NCI-H748 treated with DMSO at 0.1 percent for 48 hours (cell line): ENCODE measurements at places on chromosomes 11 and 22.

DNA sequence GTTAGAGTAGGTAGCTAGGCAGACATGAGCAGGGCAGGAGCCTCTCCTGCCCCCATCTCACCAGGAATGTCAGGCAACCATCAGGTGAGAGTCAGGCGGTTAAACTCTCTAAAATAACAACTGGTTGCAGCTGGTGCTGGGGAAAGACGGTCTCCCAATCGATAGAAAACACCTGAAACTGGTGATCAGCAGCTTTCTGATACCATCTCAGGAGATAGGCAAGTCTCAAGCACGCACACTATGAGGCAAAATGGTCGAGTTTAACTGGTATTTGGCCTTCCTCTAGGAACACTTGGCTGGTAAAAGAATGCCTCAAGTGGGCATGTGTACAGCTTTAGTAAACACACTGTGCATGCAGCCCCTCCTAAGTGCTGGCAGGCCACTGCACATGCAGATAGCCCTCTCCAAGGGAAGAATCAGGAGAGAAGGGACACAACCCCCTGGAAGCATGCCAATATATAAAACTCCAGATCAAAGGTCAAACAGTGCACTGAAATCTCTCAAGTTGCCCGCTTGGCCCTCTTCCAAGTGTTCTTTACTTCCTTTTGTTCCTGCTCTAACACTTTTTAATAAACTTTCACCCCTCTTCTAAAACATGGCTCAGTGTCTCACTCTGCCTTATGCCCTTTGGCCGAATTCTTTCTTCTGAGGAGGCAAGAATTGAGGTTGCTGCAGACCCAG is 88.7 kb downstream of the USP35 start:
- DNase-seq, result no peak

GRCh38 chr11:26234451-26234850 is 97.5 kb upstream of the ANO3 start:
- no peak for DNase-seq

GRCh38 chr11:103637295-103637694 is 399.1 kb upstream of the DDI1 start:
- DNase-seq, result no peak

DNA sequence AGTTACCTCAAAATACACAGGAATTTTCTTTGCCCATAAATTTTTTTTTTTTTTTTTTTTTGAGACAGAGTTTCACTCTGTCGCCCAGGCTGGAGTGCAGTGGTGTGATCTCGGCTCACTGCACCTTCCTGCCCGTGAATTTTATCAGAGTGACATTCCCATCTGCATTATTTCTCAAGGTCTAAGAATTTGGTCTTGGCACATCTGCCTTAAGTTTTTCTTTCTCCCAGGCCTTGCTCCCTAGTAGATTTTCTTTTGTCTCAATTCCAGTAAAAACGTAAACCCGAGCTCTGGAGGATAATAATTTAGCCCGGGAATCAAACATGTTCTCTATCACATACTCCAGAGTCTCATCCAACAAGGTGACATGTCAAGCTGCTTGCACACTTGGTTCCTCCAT is 12.4 kb downstream of the TRIM6 start:
- DNase-seq, result no peak

DNA sequence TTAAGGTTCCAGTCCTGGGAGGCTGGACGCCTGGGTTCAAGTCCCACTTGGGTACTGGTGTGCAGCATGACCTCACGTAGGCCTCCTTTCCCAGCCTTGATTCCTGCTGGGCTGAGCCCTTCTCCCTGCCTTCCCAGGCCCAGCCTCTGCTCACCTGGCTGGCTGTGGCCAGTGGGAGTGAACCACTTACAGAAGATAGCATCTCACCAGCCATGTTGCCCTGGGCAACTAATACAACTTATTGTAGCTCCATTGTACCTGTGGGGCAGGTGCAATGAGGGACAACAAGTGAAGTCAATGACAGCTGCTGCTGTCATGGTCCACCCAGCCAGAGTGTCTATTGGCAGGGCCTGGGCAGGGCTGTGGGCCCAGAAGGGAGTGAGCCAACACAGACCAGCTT is 48.4 kb upstream of the MPEG1 start:
- DNase-seq, result peak; percentile 48

DNA sequence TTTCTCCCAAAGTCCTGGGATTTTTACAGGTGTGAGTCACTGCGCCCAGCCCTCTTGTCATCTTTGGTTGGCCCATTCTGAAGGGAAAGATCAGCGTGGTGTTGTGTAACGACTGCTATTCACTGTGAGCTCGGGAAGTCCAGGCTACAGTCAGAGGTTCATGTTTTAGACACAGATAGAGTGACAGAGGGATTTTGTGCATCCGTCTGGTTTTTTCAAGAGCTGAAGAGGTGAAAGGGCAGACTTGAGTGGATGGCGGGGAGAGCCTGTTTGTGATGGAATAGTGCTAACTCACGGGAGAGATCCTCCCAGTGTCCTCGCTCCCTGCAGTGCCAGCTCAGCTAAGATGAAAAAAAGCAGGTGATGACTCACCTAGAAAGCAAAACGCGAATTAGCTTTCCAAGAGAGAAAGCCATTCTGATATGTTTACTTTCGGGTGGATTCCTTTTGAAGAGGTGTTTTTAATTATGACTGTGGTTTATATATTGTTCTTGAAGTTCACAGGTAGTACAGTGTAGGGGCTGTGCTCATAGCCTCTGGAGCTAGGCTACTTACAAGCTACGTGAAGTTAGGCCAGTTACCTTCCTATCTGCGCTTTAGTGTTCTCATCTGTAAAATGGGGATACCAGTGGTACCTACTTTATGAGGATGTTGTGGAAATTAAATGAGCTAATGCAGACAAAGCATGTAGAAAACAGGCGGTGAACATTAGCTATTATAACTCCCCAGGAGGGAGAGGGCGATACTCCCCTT is 67.2 kb downstream of the C11orf91 start:
- DNase-seq, result peak; percentile 98
